HT1080 (cell line): ENCODE measurements at places on chromosomes 12 and 14. TPM values are rescaled to one million over a fixed set of nuclear protein-coding genes. Genes with fewer than 3 reads are reported as not detected.

The C12orf54 gene
- not detected in 2 replicates for total RNA-seq

The SMARCD1 gene
- 121 and 161 TPM in 2 replicates for total RNA-seq

The BRI3BP gene
- 13.0 and 18.0 TPM in 2 replicates for total RNA-seq

The PYGL gene
- 105 and 106 TPM in 2 replicates for total RNA-seq

The GLIPR1 gene
- 94.4 and 123 TPM in 2 replicates for total RNA-seq

The LTBP2 gene
- 32.5 and 34.9 TPM in 2 replicates for total RNA-seq

The TDRD9 gene
- total RNA-seq, result not detected in 2 replicates

The SERPINA10 gene
- total RNA-seq, result not detected in 2 replicates

The ZNF410 gene
- total RNA-seq, result 61.2 and 64.5 TPM in 2 replicates

The SERPINA3 gene
- not detected in 2 replicates for total RNA-seq

GRCh38 chr14:94088516-94088915 is 7.4 kb downstream of the IFI27L1 start:
- peak; percentile 17 for DNase-seq

DNA sequence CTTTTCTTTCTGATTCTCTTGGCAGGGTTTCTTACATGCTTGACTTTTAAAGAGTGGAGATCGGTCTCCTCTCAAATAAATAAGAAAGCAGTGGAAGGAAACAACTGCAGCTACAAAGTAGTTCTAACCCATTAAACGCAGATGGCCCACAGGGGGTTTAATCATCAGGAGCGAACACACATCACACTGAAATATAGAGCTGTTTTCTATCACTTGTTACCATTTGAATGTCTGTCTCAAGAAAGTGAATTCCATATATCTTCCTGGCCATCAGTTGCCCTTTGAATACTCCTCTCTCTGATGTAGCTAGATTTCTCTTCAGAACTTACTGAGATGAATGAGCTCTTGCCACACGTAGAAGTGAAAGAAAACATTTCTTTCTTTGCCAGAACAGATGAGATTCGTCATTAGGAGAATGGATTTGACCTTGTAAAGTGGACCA is 29.1 kb downstream of the ALX1 start:
- no peak for DNase-seq

DNA sequence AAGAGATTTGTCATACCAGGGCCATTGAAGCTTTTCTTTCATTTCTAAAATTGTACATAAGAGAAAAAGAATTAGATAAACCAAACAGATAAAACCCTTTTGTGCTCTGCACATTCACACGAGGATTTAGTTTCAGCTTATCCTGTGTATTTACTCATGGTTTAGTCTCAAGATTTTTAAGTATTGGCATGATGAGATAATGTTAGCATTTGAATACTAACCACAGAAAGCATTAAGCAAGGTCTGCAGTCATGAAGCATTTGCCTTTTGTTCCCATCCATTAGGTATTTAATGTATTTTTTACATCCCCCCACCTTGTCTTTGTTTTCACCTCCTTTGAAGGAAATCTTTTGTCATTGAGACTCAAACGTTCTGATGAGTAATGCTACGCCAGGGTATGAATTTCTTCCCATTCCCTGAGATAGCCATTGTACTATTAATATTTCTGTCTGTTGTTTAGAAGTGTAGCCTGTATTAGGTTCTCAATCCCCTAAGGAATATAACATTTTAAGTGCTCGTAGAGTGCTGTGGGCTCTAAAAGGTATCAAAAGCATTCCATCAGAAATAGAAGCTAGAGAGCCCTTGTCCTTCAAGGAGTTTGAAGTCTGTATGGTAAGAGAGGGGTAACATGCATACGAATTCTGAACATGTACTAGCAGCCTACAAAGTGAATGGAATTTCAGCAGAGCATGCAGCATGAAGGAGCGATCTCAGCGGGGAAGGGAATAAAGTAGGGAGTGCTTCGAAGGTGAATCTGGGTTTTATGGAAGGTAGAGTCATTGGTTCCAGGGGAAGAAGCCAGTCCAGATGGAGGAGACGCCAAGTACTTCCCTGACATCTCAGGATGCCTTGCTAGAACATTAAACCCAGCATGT is 22.3 kb downstream of the CRADD start:
- DNase-seq, result peak; percentile 80

DNA sequence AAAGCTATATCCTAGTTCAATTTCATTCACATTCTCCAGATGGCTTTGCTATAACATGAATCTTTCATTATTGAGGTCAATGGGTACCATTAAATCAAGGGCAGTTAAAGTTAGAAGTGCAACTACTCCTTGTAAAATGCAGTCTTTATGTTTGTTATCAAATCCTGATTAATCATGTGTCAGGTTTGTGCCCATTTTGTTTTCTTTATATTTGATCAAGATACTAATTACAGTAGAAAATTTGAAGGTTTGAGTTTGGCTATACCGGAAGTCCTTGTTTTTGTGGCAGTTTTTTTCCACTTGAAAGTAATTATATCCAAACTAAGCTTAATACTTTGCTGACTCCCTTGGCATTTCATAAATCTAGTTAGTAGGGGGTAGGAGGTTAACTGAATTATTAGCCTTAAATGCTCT is 513.0 kb downstream of the DIO2 start:
- no peak for DNase-seq

DNA sequence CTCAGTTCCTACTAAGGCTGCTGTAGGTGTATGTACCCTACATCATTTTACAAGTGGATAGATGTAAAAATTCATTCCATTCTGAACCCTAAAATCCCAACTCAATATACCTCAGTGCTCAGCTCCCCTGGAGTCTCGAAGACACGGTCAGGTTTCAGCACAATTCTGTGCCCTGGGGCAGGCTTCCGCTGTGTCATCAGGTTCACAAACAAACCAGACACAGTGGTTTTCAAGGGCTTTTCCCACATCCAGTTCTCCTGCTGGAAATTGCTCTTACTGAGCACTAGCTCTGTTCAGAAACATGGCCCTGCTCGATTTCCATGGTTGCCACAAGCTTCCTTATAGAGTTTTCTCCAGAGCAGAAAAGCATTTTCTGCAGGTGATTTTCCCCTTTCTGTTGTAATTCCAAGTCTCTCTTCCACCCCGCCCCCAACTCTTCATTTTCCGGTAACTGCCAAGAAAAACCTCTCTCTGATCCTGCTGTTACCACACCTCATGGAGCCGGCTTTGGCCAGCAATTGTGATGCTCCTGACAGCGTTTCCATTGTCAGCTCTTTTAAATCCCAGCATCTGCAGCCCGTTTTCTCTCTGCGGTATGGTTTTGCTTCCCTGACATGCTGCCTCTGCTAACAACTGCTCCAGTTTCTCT is 483.0 kb upstream of the CCDC196 start:
- DNase-seq, result peak; percentile 65

DNA sequence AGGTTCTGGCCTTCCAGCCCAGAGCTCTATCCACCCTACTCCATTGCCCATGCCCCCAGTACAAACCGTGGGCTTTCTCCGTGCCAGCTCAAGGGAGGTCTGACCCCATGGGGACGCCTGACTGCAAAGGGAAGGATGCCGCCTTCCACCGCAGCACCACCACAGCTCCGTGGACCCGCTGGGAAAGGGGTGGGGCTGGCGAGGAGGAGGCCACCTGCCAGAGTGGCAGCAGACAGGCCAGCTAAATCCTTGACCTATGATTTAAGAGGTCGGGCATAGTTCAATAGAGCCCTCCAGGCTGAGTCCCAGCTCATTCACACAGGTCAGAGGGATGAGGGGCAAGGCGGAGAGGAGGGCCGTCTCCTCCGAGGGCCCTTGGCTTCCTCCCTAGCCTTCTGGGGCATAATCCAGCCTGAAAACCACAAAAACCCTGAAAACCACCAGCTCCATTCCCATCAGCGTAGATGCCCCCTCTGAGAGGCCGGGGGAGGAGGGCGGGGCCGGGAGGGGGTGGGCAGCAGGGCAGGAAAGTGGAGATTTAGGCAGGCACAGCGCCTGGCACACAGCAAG is 14.9 kb upstream of the FIGNL2 start:
- DNase-seq, result no peak

DNA sequence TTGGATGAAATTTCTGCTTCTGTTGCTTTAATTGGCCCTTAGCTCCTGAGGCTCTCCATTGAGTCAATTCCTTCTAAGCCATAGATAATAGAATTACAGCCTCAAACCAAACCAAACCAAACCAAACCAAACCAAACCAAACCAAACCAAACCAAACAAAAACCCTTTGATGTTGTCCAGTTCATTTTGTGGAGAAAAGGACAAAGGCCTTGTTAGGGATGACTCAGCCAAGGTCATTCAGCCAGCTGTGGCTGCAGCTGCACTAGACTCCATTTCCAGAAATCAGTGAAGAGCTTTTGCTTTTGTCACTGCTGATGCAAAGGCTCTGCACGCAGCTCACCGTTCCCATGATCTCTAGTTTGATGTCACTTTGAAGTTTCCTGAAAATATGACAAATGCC is 82.2 kb upstream of the RMST start:
- no peak for DNase-seq

DNA sequence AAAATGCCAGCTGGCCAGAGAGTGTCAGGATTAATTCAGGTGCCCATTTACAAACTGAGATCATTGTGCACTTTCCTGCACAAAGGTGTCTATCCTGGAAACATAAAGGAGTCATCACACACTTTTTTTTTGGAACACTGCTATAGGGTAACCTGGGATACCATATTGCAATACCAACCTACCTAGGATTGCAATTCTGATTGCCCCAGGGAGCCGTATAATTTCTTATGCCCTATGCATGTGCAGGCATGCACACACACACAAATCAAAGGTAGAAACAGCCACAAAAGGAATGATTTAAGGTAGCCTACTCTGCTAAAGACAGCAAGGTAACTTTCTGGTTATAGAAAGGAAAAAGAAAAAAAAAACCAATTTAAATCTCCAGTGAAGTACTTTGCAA is 285.3 kb upstream of the KITLG start:
- no peak for DNase-seq

DNA sequence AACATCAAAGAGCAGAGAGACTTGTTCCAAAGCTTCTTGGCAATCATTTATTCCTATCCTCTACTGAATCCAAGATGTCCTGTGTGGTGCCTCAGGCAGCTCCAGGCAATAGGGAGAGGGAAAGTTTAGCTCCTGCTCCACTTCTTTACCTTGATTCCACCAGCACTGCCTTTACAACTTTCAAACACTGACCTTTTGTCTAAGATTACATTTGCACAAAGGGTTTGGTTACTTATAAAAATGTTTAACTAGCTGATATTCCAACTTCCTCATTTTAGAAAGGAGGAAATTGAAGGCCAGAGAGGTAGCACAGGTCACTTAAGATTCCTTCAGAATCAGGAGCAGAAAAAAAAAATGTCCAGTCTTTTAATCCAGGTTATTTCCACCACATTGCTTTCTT is 192.7 kb downstream of the BTG1 start:
- no peak for DNase-seq

DNA sequence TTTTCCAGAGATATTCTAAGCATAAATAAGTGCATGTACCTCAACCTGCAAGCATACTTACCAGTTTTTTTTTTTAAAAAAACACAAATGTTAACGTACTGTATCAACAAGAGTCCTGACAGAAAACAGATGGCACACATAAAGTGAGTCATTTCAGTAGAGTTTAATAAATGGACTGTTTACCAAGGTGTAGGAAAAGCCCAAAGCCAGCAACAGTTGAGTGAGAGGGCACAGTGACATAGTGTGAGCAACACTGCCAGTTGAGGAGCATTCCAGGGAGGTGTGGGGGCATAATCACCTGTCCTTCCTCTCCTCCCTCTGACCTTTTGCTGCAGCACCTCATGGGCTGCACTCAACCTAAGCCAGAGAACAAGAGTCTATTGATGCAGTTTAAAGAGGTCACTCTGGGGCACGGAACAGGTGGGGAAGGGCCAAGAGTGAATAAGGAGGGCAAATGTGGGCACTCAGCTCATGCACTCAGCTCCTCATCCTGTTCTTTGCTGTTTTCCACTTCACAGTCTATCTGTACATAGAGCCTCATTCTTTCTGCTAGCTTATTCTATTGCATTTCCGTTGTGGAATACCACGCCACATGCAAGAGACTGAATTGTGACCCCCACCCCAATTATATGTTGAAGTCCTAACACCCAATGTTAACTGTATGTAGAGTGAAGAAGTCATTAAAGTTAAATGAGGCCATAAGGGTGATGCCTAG is 29.3 kb downstream of the DHRS2 start:
- DNase-seq, result no peak

GRCh38 chr12:52865090-52865944 is 16.5 kb upstream of the KRT78 start:
- DNase-seq, result peak; percentile 78

DNA sequence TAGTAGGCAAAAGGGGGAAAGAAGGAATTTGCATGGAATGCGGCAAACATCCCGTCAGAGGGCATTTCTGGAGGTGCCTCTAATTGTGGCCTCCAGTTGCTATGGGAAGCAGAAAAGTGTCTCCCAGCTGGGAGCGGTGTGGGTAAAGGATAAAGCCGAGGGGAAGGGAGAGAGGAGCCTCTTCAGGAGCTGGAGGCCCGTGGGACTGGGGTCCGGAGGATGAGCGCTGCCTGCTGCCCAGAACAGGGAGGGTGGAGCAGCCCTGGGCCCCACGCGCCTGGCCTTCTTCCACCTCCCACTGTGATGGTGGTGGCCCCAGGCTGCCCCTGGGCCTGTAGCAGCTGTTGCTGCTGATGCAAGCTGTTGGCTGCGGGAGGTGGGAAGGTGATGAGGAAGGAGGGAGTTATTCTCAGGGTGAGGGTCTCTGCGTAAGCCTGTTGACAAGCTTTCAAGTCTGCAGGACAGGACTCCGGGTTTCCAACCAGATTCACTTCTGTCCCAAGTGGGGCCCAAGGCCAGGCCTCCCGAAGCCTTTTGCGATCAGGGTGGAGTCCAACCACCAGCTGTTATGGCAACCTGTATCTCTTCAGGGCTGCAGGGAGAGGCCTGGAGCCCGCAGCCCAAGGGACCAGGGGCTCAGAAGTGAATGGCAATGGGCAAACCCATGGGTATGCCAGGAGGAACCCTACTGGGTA is 19.1 kb upstream of the PGF start:
- DNase-seq, result no peak

DNA sequence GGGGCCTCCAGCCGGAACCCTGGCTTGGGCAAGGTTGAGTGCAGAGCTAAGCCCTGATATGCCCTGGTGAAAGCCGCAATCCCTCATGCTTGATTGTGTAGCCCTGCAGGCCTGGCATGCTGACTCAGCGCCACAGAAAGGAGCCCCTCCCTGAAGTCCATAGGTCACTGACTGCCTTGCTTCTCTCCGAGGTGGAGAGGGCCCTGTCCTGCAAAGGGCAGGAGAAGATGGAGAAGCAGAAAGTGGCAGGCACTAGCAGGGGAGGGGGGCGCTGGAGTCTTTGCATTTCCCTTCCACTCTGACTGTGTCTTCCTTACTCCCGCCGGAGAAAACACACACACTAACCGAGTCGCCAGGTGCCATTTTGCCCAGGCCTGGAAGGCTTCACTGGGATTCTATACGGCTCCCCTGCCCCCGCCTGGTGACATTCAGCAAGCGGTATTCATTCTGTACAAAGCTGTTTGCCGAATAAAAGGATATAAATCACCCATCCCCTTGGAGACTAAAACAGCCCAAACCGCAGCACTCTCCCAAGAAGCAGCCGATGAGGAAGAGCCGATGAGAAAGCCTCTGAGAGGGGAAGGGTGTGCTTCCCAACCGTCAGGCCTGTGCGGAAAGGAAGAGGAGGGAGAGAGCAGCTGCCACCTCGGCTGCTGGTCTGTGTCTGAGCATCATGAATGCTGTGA is 69.8 kb downstream of the SLC6A12 start:
- DNase-seq, result peak; percentile 18
